ENCODE measurements at places on chromosomes 3 and 15.

DNA sequence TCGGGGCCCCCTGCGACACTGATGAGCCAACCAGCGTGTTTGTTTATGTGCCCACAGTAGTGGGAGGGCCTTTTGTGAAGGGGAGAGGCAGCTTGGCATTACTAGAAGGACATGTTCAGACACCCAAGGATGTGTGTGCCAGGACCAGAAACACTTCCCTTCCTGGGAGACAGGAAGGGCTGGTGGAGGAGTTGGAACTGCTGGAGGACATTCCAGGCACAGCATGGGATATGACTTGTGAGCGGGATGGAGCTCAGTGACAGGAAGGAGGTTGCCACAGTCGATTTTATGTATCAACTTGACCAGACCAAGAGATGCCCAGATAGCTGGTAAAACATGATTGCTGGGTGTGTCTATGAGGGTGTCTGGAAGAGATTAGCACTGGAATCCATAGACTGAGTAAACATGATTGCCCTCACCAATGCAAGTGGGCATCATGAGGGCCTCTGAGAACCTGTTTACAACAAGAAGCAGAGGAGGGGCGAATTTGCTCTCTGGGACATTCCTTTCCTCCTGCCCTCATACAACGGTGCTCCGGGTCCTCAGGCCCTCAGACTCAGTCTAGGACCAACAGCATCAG, 106.4 kb upstream of the TLE3 start:
- no peak for DNase-seq

DNA sequence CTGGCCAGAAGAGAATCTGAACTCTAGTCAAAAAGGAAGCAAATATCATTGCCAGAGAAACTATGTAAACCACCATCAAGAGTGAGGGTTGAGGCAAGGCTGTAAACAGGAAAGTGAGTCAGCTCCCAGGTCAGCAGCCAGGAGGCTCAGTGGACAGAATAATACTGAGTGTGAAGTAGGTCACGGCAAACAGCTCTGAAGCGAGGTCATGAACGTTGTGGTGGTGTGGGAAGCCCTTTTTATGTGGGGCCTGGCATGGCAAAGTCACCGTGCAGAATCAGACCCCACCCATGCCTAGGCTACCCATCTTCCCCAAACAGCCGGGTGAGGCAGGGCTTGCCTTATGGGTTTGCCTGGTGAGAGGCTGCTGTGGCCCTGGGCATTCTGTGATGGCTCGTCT, 43.9 kb downstream of the THBS1 start:
- peak; percentile 33 for DNase-seq

DNA sequence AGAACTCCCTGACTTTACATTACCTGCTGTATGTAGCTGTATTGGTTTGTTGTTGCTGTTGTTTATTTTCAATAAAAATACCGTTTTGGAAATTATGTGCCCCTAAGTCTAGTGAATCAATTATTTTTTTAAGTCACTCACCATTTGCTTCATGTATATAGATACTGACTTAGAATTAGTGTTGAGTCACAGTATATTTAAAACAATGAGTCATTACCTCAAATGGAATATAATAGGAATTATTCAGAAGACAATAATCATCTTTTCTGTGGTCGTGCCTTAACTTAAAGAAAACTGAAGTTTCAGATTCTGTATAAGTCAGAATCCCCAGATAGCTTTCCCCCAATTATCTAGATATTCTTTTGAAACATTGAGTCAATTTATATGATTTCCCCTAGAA, 21.0 kb upstream of the ALDH1A2 start:
- peak; percentile 39 for DNase-seq

DNA sequence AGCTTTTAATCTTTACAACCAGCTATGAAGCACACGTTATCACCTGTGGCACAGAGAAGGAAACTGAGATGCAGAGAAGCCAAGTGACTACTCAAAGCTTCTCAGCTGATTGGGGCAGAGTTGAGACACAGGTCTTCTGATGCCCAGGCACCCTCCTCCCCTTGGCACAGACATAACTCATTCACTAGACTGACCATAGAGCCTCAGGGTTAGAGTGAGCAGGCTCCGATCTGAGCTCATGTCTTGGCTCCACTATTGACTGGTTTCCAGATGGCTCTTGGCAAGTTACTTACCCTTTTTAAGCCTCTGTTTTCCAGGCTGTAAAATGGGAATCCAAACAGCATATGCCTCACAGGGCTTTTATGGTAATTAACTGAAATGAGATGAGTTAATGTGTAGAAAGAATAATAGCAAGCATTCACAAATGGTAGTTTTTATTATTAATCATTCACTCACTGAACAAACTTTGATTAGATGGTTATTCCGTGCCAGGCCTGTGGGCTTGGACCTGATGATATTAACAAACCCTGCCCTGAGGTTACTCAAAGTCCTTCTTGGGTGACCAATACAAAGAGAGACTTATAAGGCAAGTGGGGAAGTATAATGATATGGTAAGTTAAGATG, 184.3 kb downstream of the ANXA2 start:
- no peak for DNase-seq

GRCh38 chr3:143697975-143698374, 150.3 kb downstream of the SLC9A9 start:
- DNase-seq, result no peak

DNA sequence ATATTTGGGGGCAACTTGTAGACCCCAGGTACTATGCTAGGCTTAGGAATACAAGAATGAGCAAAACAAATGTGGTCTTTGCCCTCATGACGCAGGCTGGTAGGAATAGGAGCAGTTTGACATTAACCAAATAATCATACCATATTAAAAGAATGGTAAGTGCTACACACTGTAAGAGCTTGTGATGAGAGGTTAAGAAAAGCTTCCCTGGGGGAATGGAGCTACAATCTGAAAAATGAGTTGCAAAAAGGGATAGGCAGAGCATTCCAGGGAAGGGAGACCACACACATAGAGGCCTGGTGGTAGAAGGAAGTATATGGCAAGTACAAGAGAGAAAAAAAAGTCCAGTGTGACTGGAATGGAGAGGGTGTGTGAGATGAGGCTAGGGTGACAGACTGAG, 37.3 kb downstream of the TMOD3 start:
- no peak for DNase-seq

DNA sequence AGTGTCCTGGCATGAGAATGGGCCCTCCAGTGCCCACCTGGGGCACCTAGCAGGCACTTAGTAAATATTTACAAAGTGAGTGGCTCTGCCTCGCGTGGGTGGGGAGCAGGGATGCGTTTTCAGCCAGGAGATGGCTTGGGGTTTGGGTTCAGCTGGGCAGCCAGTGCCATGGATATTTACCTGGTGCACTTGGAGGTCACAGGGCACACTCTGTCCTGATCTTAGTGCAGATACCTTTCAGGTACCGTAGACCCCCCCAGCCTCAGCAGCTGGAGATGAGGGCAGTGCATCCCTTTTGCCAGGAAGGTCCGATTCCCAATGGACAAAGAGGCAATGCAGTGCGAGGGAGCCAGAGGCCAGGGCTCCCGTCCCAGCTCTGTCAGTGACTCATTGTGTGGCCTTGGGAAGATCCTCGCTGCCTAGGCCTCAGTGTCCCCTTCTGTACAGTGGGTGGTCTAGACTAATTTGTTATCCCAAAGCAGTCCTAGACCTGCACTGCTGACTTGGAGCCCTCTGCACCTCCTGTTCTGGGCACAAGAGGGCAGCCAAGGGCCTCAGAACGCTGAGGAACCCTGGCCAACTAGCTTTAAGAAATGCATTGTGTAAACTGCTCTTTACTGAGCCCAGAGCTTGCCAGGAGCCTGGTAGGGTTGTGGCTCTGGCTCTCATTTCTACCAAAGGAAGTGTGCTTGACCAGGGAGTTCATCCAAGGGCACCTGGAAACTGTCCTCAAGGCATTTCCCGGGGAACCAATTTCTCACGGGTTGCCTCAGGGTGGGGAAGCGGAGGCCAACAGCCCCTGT, 16.0 kb downstream of the HDAC11 start:
- DNase-seq, result peak; percentile 81

DNA sequence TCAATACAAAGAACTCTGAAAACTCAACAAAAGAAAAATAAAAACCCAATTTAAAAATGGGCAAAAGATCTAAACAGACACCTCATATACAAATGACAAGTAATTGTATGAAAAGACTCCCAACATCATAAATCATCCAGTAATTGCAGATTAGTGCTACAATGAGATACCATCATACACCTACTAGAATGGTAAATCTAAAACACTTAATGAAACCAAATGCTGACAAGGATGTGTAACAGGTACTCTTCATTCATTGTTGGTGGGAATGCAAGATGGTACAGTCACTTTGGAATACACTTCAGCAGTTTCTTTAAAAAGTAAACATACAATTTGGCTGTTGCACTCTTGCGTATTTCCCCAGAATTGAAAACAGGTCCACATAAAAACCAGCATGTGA, 68.4 kb downstream of the LHFPL4 start:
- no peak for DNase-seq

- no peak for DNase-seq
These were observed 166.0 kb downstream of the NTRK3 start for GRCh38 chr15:88090481-88091011.

GRCh38 chr3:194598771-194599557, 34.3 kb downstream of the TMEM44 start:
- DNase-seq, result no peak

DNA sequence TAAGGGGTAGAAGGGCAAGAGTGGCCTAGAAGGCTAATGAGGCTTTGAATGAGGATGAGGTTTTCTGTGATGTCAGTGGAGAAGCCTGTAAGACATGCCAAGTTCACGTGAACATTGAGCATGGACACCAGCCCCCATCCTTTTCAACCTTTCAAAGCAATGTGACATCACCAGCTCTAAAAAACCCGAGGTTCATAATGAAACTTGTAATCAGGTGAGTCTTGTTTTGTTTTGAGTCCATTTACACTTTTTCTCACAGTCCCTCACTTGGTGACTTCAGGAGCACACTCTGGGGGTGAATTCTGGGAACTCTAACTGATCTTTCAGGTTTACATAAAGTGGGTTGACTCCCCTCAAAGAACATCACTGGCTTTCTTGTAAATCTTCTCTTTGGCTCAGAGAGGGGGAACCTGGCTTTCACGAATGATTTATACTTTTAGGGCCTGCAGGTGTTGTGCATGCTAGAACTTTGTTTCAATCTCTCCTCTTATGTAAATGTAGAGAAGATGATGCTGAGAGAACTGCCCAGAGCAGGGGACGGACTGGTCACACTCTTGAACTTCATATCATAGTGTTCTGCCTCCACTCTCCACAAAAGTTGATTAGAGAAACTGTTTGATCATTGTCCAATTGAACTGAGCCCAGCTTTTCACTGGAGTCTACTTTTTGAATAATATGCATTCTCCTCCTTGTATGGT, 224.7 kb upstream of the SATB1 start:
- no peak for DNase-seq

DNA sequence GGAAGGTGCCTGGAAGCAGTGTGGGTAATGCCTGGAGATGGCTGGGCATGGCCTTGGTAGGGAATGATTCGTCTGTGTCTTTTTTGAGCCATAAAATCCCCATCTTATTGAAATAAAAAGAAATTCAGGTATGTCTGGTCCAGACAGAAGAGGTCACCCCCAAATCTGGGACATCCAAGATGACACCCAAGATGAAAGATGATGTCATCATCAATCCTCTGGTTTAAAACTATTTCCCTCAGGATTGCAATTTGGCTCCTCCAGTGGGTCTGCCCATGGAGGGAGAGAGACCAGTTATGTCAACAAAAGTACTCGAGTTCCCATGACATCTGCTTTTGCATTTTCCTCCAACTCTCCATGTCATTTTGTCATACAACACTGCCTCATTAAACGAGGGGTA, 16.7 kb upstream of the CCR9 start:
- DNase-seq, result no peak

Measured in suppressor macrophage (primary cell).